GM19239 (cell line): ENCODE measurements at places on chromosomes 4 and X.

- DNase-seq, result no peak
Measured at GRCh38 chr4:137587796-137588195, 55.5 kb upstream of the PCDH18 start.

GRCh38 chr4:87045234-87045558, 110.4 kb downstream of the AFF1 start:
- DNase-seq, result no peak

GRCh38 chr4:169090484-169091215, 80.6 kb upstream of the CBR4 start:
- no peak for DNase-seq

- DNase-seq, result no peak
Measured at GRCh38 chrX:137747244-137748043, 181.5 kb downstream of the ZIC3 start.

- DNase-seq, result no peak
Measured at GRCh38 chrX:40816906-40817305, 81.6 kb upstream of the MED14 start.
